Activated T-cell treated with anti-CD3 and anti-CD28 coated beads, Interleukin-2, amount 50 U/mL, for 48 hours (primary cell): ENCODE measurements at places on chromosomes 1 and 21.

- no peak for DNase-seq
Measured at GRCh38 chr21:45857761-45858160, 123.8 kb upstream of the COL6A1 start.

DNA sequence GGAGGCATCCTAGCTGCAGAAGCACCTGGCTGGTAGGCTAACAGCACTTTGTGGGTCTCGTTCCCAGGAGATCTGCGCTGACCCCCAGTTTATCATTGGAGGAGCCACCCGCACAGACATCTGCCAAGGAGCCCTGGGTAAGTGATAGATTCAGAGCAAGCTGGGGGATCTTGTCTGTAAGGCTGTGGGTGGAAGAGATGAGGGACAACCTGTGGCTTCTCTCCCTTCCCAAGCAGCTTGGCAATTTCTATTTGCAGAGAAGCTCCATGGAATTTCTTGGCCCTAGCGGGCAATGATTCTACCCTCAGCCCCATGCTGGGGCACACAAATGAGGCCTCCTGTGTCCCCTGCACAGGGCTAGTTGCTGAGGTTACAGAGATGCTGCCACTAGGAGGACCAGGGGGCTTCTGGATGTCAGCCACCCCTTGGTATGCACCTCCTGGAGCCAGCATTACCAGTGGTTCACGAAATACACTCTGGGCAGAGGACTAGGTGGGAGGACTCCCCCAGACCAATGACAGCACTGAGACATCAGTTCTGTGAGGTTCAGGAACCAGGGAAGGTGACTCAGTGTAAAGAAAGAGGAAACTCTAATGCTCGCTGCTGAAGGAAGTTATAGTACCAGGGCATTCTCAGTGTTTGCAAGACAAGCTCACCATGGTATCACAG, 5.5 kb downstream of the CAPN2 start:
- no peak for DNase-seq

DNA sequence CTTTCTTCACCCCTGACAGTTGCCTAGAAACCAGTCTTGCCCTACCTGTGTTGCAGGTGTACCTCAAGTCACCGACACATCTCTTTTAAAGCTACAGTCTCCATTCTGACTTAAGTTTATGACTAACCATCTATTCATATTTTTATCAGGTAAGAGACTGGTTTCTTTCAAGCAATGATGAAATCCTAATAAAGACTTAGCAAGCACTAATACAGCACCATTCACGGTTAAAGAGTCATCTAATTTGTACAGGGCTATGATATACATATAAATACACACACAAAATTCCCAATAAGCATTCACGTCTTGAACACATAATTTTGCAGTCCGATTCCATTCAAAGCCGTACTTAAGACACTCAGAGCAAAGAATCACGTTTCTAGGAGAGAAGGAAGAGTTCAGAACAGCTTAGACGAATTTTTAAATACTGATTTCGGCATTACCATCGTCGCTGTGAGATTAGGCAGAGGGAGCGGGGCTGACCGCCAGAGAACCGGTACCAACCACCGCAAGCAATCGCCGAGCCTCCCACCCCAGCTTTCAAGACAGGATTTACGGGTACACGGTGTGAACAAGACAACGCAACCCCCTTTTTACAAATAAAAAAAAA, 943 bp downstream of the ERRFI1 start:
- peak; percentile 28 for DNase-seq

DNA sequence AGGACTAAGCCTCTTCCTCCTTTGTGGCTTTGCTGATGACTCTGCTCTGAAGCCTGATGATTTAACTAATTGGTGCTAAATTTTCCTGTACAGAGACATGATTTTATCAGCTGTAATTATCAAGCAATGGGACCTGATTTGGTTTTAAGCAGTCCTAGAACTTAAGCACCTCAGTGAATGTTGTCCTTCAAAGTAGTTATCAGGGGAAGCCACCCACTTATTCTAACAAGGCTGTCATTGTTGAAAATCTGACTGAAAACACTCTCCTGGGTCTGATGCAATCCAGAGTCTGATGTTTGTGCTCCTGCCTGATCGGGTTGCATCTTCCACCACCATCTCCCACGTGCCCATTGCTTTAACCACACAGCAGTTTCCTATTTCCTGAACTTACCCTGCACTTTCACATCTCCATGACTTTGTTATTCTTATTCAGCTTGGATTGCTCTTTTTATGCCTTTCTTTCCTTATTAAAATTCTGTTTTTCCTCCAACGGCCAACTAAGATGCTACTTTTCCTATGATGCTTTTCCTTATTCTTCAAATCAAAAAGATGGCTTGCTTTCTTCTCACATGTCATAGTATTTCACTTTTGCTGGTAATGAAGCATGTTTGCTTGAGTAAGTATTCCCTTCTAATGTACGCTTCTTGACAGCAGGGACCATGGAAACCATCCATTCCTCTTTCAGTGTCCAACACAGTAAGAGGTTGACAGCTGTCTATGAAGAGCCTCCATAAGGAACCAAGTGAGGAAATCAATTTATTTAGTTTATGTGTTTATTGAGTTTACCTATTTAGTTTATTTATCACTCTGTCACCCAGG, 55.0 kb downstream of the S1PR1 start:
- peak; percentile 57 for DNase-seq

DNA sequence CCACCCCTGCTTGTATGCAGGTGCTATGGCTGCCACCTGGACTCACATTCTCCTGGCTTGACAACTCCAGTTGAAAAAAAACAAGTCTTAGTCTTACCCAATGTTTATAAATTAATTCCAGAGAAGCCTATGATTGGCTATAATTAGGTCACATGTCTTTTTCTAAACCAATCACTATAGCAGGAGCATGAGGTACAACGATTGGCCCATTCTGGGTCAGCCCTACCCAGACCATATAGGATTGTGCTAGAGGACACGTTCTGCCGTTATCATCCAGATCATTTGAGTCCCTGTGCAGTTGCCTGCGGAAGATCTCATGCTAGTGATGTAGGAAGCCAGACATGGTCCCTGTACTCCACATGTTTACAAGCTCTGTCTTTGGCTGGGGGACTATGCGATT, 41.9 kb upstream of the PARP1 start:
- DNase-seq, result no peak

DNA sequence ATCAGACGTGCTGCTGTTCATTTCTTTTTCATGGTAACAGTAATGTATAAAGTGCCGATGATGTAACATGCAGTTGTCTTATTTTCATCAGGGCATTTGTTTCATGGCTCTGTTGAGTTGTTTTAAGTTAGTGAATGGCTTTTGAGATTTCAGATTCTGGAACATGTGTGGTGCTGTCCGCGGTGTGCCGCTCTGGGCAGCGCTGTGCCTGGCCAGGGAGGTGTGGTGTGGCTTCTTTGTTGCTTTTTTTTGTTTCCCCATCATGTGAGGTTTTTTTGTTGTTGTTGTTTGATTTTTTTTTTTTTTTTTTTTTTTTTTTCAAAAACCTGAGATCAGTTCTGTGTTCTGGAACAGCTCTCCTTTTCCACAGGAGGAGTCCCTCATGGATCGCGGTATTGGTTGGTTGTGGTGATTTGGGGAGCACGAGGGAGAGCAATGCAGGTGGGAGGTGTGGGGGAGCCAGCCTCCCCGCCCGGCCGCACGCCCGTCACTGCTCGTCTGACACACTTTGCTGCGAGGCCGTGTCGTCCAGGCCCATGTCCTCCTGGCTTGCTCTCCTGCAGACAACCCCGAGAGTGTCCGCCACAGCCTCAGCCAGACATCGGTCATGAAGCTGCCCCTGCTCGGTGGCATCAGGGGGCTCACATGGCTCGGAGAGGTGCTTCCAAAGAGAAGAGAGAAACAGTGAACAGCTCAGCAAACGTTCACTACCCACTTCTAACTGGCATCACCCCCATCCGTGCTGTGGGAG, 33.6 kb downstream of the NTPCR start:
- DNase-seq, result no peak

- DNase-seq, result no peak
Measured at GRCh38 chr1:162360874-162361260, 15.8 kb downstream of the SPATA46 start.

GRCh38 chr21:37623183-37623582, 256.6 kb downstream of the DYRK1A start:
- no peak for DNase-seq

- no peak for DNase-seq
Measured at GRCh38 chr1:51274676-51275075, 38.6 kb downstream of the RNF11 start.

DNA sequence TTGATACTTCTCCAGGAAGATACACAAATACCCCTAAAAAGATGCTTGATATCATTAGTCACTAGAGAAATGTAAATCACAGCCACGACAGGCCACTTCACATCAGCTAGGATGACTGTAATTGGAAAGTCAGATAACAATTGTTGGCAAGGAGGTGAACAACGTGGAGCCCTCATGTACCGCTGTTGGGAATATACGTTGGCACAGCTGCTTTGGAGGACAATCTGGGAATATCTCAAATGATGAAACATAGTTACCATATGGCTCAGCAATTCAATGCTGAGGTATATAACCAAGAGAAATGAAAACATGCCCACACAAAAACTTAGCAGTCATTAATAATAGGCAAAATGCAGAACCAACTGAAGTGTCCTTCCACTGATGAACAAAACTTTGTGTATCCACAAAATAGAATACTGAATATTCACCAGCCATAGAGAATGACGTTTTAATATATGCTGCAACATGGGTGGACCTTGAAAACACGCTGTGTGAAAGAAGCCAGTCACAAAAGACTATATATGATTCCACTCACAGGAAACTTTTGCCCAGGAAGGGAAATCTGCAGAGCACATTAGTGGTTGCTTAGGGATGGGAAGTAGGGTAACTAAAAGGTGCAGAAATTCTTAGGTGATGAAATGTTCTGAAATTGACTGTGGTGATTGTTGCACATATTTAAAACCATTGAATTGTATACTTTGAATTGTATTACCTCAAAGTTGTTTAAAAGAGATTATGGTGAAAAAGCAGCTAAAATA, 95.4 kb downstream of the AHCTF1 start:
- DNase-seq, result no peak

GRCh38 chr21:36542312-36543101, 62.6 kb upstream of the CLDN14 start:
- peak; percentile 19 for DNase-seq

- no peak for DNase-seq
Measured at GRCh38 chr1:67677930-67678329, 7.1 kb upstream of the GADD45A start.

GRCh38 chr1:52444463-52444862, 40.1 kb downstream of the PRPF38A start:
- DNase-seq, result no peak

- DNase-seq, result no peak
Measured at GRCh38 chr21:20445971-20446370, 552.2 kb upstream of the NCAM2 start.

- no peak for DNase-seq
Measured at GRCh38 chr21:45386728-45387371, 18.1 kb upstream of the COL18A1 start.

- no peak for DNase-seq
Measured at GRCh38 chr1:90190523-90190922, 195.6 kb downstream of the ZNF326 start.

DNA sequence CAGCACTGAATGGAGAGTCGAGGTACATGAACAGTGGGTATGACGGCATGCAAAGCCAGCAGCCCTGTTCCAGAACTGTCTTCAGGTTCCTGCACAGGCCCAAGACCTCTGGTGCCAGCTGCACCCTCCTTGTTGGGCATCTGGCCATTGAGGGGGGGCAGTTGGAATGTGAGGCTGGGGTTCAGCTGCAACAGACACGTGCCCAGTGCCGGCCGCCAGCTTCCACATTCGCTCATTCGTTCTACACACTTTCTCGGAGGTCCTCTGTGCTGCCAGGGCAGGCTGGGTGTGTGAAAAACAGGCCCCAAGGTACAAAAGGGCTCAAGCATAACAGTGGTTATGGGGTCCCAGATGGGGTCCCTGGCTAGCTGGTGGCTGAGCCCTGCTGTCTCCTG, 37.9 kb upstream of the SLC19A1 start:
- DNase-seq, result no peak

DNA sequence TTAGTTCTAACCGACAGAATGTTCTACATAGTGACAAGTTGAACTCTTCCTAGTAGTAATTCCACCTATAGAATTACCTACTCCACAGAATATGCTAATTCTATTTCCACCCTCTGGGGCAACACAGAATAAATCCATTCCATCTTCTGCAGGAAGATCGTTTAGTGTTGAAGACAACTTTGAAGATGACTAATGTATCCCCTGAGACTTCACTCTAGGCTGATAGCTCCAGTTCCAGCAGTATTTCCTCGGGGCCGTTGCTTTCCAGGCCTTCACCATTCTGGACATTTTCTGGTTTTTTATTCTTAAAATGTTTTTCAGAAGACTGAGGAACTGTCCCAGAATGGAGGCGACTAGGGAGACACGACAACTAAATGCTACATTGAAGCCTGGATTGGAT, 61.0 kb upstream of the CSF1 start:
- DNase-seq, result no peak

- no peak for DNase-seq
Measured at GRCh38 chr1:70764747-70765146, 282.9 kb downstream of the PTGER3 start.

GRCh38 chr1:163712321-163712720, 390.6 kb downstream of the NUF2 start:
- DNase-seq, result no peak

- no peak for DNase-seq
Measured at GRCh38 chr1:202964791-202965410, 2.2 kb downstream of the CYB5R1 start.

DNA sequence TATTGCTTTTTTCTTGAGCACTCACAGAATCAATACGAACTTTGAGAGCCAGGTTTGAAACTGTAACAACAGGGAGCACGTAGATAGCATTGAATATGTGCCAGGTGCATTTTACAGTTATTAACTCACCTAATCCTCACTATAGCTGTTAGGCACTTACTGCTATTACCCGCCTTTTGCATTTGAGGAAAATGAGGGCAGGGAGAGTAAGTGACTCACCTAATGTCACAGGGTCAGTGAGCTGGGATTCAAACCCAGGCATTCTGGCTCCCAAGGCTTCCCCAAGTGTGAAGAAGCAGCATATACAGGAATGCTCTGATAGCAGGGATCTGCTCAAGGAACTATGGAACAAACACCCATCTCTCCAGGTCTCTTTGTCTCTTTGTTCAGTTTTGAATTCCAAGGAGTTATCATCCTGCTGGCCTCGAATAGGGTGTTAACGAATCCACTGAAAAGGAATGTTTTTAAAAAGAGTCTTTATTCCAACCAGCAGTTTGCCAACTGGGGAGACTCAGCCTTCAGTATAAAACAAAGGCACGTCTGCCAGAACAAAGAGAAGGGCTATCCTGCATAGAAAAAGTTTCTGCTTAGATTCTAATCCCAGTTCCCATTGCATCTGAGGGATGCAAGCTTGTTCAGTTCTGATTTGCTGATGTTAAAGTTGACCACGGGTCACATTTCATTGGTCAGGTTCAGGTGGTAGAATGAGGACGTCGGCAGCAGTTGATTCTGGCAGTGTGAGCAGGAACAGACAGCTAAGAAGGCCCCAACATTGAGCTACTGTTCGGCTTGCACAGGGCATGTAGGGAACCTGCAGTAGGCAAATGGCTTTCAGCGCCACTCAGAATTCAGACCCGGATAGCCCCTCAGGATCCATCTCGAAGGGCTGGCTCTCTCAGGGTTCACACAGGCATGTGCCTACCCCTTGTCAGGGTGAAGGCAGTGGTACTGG, 22.1 kb downstream of the TRIM67 start:
- no peak for DNase-seq
